ENCODE measurements at places on chromosomes 11 and 22.

DNA sequence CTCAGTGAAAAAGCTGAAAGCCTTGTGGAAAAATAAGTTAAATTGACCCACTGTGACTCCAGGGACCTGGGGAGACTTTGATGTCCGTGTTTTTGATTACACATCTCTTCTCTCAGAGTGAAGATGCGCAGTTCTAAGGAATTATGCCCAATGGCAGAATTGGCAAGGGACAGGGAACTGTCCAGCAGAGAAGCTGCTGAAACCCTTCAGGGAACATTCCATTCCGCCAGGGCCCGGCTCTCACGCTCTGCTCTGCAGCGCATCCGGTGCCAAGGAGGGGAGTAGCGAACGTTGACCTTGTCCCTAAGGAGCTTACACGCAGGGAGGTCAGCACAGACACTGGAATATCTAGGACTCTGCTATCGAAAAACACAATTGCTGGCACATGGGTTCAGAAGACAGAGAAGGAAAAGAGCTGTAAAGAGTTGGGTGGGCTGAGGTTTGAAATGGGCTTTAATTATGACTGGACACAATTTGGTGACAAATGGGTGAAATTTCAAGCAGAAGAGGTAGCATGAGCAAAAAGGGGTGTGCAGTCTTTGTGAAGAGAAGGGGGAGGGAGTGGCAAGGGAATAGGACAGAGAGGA, 64.5 kb upstream of the B3GAT1 start:
- H3K27ac ChIP-seq, result no peak overlapping the region
- DNase-seq, result no peak
- no peak overlapping the region for H3K4me3 ChIP-seq
- no peaks in the 10 kb centered on the region for H3K36me3 ChIP-seq
- peaks cover 4% of the 10 kb centered on the region for H3K27me3 ChIP-seq

- H3K27me3 ChIP-seq, result no peaks in the 10 kb centered on the region
- H3K4me3 ChIP-seq, result no peak overlapping the region
- H3K27ac ChIP-seq, result no peak overlapping the region
- no peaks in the 10 kb centered on the region for H3K4me1 ChIP-seq
- no peak for DNase-seq
- H3K36me3 ChIP-seq, result no peaks in the 10 kb centered on the region
Observed at GRCh38 chr11:94910270-94910669, 63.1 kb downstream of the CWC15 start.

DNA sequence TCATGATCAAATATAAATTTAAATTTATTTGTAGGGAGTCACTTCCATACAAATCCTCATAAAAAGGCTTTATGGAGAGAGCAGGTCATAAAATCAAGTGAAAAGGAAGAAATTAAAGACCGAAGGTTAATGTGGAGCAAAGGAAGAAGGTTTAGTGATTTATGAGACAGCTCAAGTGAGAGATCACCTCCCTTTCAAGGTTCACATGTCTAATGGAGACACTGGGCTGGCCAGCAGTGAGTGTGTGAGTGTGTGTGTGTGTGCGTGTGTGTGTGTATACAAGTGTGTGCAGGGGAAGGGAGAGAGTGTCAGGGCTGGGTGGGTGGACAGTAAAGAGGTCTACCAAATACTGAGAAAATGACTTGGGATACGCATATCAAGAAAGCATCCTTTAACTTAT, 251.2 kb downstream of the FAT3 start:
- H3K4me3 ChIP-seq, result no peak overlapping the region
- H3K27me3 ChIP-seq, result no peaks in the 10 kb centered on the region
- H3K36me3 ChIP-seq, result no peaks in the 10 kb centered on the region
- no peak for DNase-seq
- H3K4me1 ChIP-seq, result no peaks in the 10 kb centered on the region
- H3K27ac ChIP-seq, result no peak overlapping the region

DNA sequence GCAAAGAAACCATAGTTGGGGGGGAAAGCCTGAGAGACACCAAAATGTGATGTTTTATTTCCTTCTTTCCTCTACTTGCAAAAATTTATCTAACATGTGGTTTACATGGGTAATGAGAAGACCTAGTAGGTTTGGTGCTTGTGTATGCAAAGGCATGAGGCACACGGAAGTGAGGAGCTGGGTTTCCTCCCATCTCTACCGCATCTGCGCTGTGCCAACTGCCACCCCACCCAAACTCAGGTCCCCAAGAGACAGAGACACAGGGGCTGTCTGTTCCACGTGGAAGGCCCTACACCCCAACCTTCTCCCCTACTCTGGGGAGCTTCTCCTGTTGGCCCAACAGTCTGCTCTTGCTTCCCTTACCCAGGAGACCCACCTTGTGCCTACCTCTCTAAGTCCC, 4.8 kb downstream of the RTL6 start:
- no peak for DNase-seq
- no peak overlapping the region for H3K27ac ChIP-seq
- no peak overlapping the region for H3K4me3 ChIP-seq
- peaks cover 10% of the 10 kb centered on the region for H3K4me1 ChIP-seq
- no peaks in the 10 kb centered on the region for H3K36me3 ChIP-seq
- no peaks in the 10 kb centered on the region for H3K27me3 ChIP-seq

DNA sequence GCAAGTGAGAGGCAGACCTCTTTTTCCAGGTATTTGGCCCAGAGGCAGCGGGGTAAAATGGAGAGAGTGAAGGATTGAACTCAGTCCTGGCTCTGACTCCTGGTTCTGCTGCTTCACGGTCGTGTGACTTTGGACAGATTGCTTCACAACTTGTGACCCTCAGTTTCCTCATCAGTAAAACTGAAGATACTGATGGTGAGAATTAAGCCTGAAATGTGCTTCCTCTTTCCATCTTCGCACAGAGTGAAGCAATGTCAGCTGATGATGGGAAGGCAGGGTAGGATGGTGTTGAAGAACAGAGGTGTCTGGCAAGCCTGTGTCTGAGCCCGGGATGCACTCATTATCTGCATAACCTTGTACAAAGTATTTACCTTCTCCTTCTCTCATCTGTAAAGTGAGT, 59.0 kb downstream of the UBASH3B start:
- H3K27me3 ChIP-seq, result no peaks in the 10 kb centered on the region
- no peaks in the 10 kb centered on the region for H3K36me3 ChIP-seq
- H3K4me1 ChIP-seq, result peaks cover 13% of the 10 kb centered on the region

- H3K36me3 ChIP-seq, result no peaks in the 10 kb centered on the region
- no peak overlapping the region for H3K4me3 ChIP-seq
- H3K4me1 ChIP-seq, result no peaks in the 10 kb centered on the region
- no peak for DNase-seq
Observed at GRCh38 chr11:57217053-57217452, 20.0 kb downstream of the APLNR start.

- no peak overlapping the region for H3K4me3 ChIP-seq
- DNase-seq, result no peak
- H3K27me3 ChIP-seq, result no peaks in the 10 kb centered on the region
Observed at GRCh38 chr22:28920757-28921584, 37.6 kb downstream of the ZNRF3 start.

DNA sequence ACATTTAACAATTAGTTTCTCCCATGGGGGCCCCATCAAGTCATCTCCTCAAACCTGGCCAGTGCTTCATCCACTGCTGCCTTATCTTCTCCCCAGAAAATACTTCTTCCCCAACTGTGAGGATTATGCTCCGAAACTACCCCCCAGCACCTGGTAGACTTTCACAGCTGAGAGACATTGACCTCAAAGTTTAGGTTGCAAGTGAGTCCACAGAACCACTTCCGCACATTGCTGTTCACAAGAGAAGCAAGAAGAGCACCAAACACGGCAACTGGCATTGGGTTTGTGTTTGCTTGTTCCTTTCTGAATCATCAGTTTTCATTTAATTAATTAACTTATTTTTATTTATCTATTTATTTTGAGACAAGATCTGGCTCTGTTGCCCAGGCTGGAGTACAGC, 6.1 kb downstream of the MCHR1 start:
- peaks cover 2% of the 10 kb centered on the region for H3K4me1 ChIP-seq
- DNase-seq, result no peak
- H3K36me3 ChIP-seq, result no peaks in the 10 kb centered on the region
- peak overlapping the region; percentile 13 for H3K4me3 ChIP-seq
- no peaks in the 10 kb centered on the region for H3K27me3 ChIP-seq

DNA sequence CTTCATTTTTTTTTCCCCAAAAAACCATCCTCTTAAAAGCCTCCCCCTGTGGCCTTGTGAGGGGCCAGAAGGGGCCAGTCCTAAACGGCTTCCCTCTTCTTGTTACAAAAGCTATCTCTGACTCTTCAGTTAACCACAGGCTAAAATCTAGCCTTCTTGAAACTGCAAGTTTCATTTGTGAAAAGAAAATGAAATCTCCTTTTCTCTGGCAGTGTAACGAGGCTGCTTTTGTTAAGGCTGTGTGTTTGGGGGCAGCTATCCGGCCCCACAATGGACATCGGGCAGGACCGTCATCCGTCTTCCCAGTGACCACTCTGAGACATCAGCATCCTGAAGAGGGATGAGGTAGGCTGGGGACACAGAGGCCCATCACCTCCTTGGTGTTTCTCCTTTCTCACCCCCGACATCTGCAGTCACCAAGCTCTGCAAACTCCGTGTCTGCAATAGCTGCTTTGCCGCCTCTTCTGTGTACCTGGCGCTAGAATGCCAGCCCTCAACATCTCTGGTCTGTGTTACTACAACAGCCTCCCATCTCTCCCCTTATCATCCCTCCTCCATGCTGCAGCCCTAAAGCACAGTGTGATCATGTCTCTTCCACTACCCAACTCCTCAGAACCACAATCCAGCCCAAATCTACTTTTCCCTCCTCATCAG, 94.0 kb downstream of the RCN1 start:
- peaks cover 4% of the 10 kb centered on the region for H3K27me3 ChIP-seq
- H3K36me3 ChIP-seq, result no peaks in the 10 kb centered on the region
- no peak overlapping the region for H3K27ac ChIP-seq
- DNase-seq, result no peak
- no peak overlapping the region for H3K4me3 ChIP-seq

- H3K27me3 ChIP-seq, result no peaks in the 10 kb centered on the region
- DNase-seq, result no peak
- H3K36me3 ChIP-seq, result no peaks in the 10 kb centered on the region
- H3K4me3 ChIP-seq, result no peak overlapping the region
Observed at GRCh38 chr11:17531071-17531600, 13.1 kb downstream of the USH1C start.

- no peak overlapping the region for H3K27ac ChIP-seq
- no peak overlapping the region for H3K4me3 ChIP-seq
- DNase-seq, result no peak
- no peaks in the 10 kb centered on the region for H3K36me3 ChIP-seq
- no peaks in the 10 kb centered on the region for H3K27me3 ChIP-seq
Observed at GRCh38 chr22:27273436-27273835, 528.1 kb downstream of the MN1 start.

- H3K4me3 ChIP-seq, result no peak overlapping the region
- H3K27me3 ChIP-seq, result no peaks in the 10 kb centered on the region
- no peaks in the 10 kb centered on the region for H3K36me3 ChIP-seq
- no peak for DNase-seq
- H3K27ac ChIP-seq, result no peak overlapping the region
Observed at GRCh38 chr11:122204206-122204605, 88.2 kb upstream of the BLID start.

GRCh38 chr11:118274186-118274585, 10.1 kb upstream of the MPZL2 start:
- H3K27me3 ChIP-seq, result no peaks in the 10 kb centered on the region
- no peak for DNase-seq
- no peaks in the 10 kb centered on the region for H3K4me1 ChIP-seq

DNA sequence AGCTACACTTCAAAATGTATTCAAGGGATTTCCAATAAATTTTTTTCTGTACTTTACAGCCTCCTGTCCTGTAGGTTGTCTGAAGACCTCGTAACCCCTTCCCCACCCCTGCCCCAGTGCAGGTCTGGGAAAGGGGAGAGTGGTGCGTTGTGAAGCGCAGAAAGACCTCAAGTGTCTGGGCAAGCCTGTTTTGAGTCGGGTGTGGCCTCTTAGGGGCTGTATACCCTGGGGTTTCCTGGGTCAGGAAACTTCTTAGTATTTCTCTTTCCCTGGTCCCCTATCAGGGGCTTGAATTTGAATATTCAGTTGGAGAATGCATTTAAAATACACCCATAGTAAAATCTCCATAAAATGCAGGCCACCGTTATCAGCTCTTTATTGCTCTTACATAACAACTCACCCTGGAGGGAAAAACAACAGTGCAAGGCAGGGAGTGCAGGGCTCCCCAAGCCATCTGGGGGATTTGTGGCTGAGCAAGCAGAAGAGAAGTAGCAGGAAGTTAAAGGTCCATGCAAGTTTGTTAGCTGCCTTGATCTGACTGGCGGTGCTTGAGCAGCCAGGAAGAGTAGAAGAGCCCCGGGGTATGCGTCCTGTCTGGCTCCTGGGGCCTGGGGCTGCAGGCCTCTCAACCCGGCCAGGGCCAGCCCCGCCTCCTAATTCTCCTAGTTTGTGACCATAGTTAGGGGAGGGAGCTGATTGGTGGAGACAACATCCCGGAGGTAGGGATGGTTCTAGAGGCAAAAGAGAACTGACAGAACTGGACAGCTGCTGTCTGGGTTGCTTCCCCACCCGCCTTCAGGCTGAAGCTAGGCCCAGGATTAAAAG, 25.7 kb downstream of the ARHGAP1 start:
- H3K4me3 ChIP-seq, result no peak overlapping the region
- H3K36me3 ChIP-seq, result peaks cover 41% of the 10 kb centered on the region
- no peaks in the 10 kb centered on the region for H3K27me3 ChIP-seq
- H3K27ac ChIP-seq, result peak overlapping the region; percentile 40

- H3K27ac ChIP-seq, result no peak overlapping the region
- no peak for DNase-seq
- no peaks in the 10 kb centered on the region for H3K27me3 ChIP-seq
- H3K4me3 ChIP-seq, result no peak overlapping the region
- no peaks in the 10 kb centered on the region for H3K4me1 ChIP-seq
Observed at GRCh38 chr22:27601195-27601594, 200.4 kb downstream of the MN1 start.

GRCh38 chr11:105582497-105582896, 27.4 kb upstream of the GRIA4 start:
- no peaks in the 10 kb centered on the region for H3K36me3 ChIP-seq
- H3K27me3 ChIP-seq, result no peaks in the 10 kb centered on the region
- DNase-seq, result no peak
- no peak overlapping the region for H3K4me3 ChIP-seq
- H3K4me1 ChIP-seq, result no peaks in the 10 kb centered on the region
- no peak overlapping the region for H3K27ac ChIP-seq

- no peaks in the 10 kb centered on the region for H3K36me3 ChIP-seq
- H3K4me1 ChIP-seq, result no peaks in the 10 kb centered on the region
- DNase-seq, result no peak
- no peaks in the 10 kb centered on the region for H3K27me3 ChIP-seq
- no peak overlapping the region for H3K27ac ChIP-seq
- H3K4me3 ChIP-seq, result no peak overlapping the region
Observed at GRCh38 chr11:25593221-25593620, 738.7 kb upstream of the ANO3 start.

GRCh38 chr22:31520051-31520450, 23.7 kb downstream of the SFI1 start:
- no peaks in the 10 kb centered on the region for H3K4me1 ChIP-seq
- no peak overlapping the region for H3K4me3 ChIP-seq
- peaks cover 11% of the 10 kb centered on the region for H3K36me3 ChIP-seq
- no peak overlapping the region for H3K27ac ChIP-seq
- DNase-seq, result no peak
- no peaks in the 10 kb centered on the region for H3K27me3 ChIP-seq

Data from effector memory CD4-positive, alpha-beta T cell (primary cell).